Right atrium auricular region (tissue), 2 donors: ENCODE measurements at places on chromosomes 13 and 19. TPM values are rescaled to one million over a fixed set of nuclear protein-coding genes. Genes with fewer than 3 reads are reported as not detected.

UQCR11 gene
- 191 TPM for total RNA-seq

DNA sequence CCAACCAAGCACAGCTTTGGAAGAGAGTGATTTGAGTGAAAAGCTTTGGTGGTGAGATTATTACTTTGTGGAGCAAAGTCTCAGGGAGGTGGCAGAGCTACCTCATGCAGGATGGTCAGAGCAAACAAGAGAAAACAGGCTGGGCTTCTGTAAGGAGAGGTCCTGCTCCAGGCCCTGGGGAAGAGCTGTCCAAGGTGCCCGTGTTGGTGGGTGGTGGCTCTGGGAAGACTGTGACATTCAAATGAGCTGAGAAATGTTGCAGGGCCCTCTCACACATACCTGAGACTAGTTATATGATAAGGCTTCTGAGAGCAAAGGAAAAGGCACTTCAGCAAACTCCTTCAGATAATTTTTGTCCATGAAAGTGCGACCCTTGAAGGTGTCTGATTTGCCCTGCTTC lies 205.5 kb upstream of the SOX21 start:
- no peak overlapping the region for H3K4me3 ChIP-seq
- no peak overlapping the region for H3K27ac ChIP-seq
- DNase-seq = no peak
- H3K27me3 ChIP-seq = no peaks in the 10 kb centered on the region
- no peaks in the 10 kb centered on the region for H3K36me3 ChIP-seq

DNA sequence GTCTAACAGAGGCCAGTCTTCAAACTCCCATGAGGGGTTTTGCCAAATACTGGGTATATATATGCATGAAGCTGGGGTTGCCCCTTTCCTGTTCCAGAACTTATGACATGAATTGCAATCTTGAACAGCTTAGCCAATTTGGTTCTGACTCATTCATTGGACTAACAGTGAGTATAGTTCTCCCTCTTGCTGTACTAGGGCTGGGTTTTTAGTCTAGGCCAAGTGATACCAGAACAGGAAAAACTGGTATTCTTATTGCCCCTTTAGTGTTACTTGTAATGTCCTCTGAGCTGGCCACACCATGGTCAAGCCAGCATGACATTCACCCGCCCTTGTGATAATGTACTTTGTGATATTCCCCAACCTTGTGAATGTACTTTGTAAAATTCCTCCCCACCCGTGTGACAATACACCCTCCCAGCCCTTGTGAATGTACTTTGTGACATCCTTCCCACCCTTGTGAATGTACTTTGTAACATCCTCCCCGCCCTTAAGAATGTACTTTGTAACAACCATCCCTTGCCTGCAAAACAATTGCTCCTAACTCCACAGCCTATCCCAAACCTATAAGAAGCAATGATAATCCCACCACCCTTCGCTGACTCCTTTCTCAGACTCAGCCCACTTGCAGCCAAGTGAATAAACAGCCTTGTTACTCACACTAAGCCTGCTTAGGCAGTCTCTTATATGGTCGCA lies 26.9 kb downstream of the ZNF846 start:
- H3K4me3 ChIP-seq = no peak overlapping the region
- H3K27me3 ChIP-seq = no peaks in the 10 kb centered on the region
- H3K4me1 ChIP-seq = no peaks in the 10 kb centered on the region
- DNase-seq = no peak
- H3K27ac ChIP-seq = no peak overlapping the region

GRCh38 chr13:30675717-30676116 lies 58.0 kb downstream of the USPL1 start:
- DNase-seq = no peak
- no peaks in the 10 kb centered on the region for H3K36me3 ChIP-seq
- H3K4me1 ChIP-seq = no peaks in the 10 kb centered on the region
- H3K27me3 ChIP-seq = no peaks in the 10 kb centered on the region
- no peak overlapping the region for H3K4me3 ChIP-seq

DNA sequence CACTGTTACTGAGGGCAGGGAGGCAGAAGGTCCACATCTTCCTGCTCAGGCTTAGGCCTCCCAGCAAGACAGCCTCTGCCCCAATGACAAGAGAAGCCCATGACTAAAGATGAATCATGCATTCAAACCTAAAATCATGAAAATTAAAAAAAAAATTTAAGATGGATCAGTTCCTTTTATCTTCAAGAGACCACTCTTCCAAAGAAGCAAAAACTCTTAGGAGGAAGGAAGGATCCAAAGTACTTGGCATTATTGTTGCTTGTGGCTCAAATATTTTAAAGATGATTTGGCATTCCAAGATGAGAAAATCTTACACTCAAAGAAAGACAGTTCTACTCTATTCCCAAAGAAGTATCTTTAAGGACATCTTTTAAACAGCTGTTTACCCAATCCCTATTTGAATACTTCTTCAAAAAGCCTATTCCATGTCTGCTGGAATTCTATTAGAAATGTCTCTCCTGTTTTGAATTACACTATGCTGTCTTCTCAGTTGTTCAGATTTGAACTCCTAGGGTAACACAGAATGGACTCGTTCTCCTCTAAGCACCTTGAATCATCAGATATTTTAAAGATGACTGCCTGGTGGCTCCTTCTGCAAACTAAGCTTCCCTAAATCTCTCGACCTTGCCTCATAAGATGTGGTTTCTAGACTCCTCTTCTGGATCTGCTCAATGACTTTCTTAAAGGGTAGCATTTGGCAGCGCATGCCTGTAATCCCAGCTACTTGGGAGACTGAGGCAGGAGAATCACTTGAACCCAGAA lies 7.0 kb downstream of the SERP2 start:
- H3K27ac ChIP-seq = no peak overlapping the region
- H3K36me3 ChIP-seq = peaks cover 10% of the 10 kb centered on the region
- no peak overlapping the region for H3K4me3 ChIP-seq

DNA sequence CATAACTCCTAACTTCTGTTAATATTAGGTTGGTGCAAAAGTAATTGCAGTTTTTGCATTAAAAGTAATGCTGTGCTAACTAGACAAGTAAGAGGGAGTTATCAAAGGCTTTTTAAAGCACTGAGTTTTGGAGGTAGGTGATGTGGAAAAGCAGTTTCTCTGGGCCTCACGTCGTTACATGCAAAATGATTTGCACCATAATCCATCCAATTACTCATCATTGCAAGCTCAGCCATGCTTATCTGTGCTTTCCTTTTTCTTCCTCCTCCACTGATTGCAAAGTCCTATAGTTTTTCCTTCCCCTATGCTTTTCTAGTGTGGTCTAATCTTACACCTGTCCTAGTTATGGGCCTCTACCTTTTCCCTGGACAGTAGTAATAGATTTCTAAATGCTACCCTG lies 35.4 kb upstream of the INTS6 start:
- H3K36me3 ChIP-seq = no peaks in the 10 kb centered on the region
- no peak for DNase-seq
- H3K27ac ChIP-seq = no peak overlapping the region
- H3K4me3 ChIP-seq = no peak overlapping the region
- H3K27me3 ChIP-seq = no peaks in the 10 kb centered on the region

- H3K27ac ChIP-seq = no peak overlapping the region
- no peaks in the 10 kb centered on the region for H3K36me3 ChIP-seq
- H3K4me3 ChIP-seq = no peak overlapping the region
- H3K27me3 ChIP-seq = no peaks in the 10 kb centered on the region
Measured at GRCh38 chr19:57068921-57069697, 50.7 kb upstream of the USP29 start.

DNA sequence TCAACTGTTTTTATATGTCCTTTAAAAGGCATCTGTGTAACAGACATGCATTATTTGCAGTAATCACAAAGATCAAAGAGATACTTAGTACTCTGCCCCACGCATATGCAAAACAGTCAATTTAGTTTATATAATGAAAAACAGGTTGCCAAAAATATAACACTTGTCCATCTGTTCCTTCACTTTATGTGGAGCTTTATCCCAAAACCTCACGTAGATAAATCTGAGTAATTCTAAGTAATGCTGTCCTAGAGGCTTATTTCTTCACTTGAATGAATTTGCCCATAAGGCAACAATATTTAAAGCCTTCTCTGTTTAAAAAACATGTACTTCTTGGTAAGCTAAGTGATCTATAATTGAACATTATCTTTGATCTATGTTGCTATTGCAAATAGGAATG lies 20.3 kb upstream of the SLITRK6 start:
- H3K27me3 ChIP-seq = no peaks in the 10 kb centered on the region
- no peak for DNase-seq
- H3K27ac ChIP-seq = no peak overlapping the region
- H3K36me3 ChIP-seq = no peaks in the 10 kb centered on the region

DNA sequence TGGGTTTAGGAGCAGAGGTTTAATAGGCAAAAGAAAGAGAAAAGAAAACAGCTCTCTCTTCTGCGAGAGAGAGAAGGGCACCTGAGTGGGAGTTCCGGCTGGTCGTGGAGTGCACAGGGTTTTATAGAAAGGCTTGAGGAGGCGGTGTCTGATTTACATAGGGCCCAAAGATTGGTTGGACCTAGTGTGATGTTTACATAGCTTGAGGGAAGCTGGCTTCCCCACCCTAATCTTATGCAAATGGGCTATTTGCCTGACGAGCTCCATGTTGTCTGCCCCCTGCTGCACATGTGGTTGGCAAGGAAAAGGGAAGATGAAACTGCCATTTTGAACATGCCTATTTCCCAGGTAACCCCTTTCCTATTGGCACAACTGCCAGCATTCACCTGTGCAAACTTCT lies 21.5 kb upstream of the MEDAG start:
- H3K27me3 ChIP-seq = no peaks in the 10 kb centered on the region
- DNase-seq = no peak
- H3K27ac ChIP-seq = no peak overlapping the region
- no peak overlapping the region for H3K4me3 ChIP-seq
- H3K36me3 ChIP-seq = no peaks in the 10 kb centered on the region
